ENCODE measurements at places on chromosomes 1 and 21.
A peak's percentile ranks its signal among the peaks of the same experiment; 100 is the strongest.

GRCh38 chr1:107604825-107605224 is 360.2 kb downstream of the VAV3 start:
- DNase-seq, result no peak

- no peak for DNase-seq
These were observed 3.5 kb upstream of the PRAMEF12 start for GRCh38 chr1:12769976-12770505.

DNA sequence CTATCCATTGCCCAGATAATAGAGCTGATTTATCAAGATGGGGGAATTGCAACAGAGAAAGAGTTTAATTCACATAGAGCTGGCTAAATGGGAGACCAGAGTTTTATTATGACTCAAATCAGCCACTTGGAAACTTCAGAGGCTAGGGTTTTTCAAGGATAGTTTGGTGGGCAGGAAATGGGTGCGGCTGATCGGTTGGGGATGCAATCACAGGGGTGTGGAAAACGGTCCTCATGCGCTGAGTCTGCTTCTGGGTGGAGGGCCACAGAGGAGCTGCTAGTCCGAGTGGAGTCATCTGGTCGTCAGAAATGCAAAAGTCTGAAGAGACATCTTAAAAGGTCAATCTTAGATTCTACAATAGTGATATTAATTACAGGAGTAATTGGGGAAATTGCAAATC is 32.0 kb upstream of the FAM89A start:
- no peak for DNase-seq

- DNase-seq, result no peak
These were observed 37.3 kb upstream of the IL10 start for GRCh38 chr1:206809504-206810084.

DNA sequence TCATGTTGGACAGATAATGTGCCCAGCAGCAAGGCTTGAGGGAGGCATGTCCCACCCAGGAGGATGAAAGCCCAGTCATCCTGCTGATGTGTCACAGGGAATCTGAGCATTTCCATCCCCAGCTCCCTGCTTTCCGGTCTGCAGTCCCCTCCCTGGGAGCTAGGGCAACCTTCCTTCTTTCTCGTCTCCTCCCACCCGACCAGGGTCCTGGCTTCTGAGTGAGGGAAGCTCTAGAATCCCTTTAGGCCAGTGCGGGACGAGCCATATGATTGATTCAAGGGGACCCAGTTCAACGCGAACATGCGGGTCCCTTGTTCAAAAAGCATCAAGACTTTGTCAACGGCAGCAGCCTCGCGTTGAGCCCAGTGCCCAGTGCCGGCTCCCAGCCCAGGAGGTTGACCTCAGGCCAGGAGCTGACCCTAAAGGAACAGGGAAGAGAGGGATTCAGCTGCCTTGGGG is 96.7 kb upstream of the TMPRSS2 start:
- DNase-seq, result no peak

- no peak for DNase-seq
These were observed 317.6 kb upstream of the PLD5 start for GRCh38 chr1:242842094-242842493.

- DNase-seq, result no peak
These were observed 83.8 kb downstream of the HSF2BP start for GRCh38 chr21:43575473-43575844.

GRCh38 chr1:113701429-113701828 is 57.9 kb downstream of the PHTF1 start:
- DNase-seq, result peak; percentile 29

DNA sequence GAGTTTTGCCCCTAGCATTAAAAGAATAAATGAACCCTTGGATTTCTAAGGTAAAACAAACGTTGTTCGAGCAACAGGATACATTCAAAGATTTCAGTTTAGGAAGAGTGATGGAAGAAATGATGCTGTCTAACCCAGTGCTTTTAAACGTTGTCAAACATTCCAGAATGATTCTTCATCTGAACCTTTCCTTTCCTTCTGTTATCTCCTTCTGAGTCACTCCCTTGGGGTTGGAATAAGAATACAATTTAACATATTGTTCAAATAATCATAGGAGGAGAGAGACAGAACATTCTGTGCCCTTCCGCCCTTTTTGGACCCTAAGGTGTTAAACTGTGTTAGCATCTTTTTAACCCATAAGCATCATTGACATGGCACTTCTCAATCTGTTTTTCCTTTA is 61.1 kb upstream of the RCOR3 start:
- DNase-seq, result no peak

DNA sequence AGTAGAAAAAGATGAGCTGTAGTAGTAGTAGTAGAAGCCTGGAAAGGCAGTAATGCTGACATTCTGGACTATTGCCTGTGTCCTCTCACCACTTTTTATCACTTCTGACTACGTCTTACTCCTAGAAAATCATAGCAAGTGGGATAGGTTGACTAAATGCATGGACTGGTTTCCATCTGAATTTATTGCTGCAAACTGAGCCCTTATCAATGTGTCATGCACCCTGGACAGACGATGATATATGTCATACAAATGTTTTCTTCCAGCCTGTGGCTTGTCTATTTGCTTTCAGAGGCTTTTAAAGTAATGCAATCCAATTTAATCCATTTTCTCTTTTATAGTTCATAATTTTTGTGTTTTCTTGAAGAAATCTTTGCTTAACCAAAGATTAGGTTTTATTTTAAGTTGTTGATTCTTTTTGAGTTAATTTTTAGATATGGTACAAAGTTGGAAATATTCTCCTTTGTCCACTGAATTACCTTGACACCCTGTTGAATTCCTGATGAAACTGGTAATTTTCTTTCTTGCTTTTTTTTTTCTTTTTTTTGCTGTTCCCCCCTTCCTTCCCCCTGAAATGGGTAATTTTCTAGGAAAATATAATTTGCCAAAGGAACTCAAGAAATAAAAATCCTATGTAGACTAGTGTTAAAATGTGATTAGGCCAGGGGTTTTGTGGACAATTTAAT is 47.1 kb downstream of the PHACTR4 start:
- no peak for DNase-seq

DNA sequence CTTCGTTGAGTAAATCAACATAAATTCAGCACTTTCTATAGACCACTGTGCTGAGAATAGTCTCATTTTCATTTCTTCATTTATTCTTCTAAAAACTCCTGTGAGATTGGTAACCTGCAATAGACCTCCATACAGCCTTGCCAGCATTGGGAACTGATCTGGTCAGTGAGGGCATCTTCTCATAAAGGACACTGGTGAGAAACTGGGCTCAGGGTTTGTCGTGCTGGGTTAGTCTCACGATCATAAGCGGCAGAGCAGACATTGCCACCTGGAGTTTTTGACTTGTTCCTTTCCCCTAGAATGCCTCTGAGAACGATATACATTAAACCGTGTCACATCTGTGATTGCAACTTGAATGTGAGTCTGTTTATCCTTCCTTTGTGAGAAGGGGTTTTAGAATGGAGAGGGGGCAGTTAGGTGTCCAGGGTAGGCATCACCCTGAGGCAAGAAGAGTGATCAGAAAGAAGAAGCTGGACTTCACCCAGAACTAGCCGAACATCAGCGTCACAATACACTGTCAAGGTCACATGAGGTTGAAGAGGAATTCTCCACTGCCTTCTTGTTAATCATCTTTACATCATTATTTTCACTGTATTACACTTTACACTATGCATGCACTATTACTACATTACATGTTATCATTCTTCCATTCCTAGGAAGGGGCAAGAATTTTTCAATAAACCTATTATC is 1.4 kb upstream of the TTLL7 start:
- no peak for DNase-seq

DNA sequence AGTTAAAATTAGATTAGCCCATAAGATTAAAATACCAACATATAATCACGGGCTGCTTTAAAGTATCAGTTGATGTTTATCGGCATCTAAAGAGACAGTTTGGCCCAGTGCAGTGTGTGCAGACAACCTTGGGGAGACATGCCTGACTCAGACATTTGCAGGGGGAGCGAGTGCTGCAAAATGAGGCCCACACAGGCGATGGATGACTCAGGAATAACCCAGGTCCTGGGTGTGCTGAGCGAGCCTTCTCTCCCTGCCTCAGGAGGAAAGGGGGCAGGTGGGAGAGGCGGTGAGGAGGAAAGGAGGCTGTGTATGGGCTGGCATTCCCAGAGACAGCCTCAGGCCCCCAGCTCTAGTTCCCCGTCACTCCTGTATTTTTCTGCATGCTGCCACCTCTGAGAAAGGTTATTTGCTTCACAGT is 9.0 kb downstream of the SLC9A1 start:
- DNase-seq, result no peak

GRCh38 chr1:200150721-200151120 is 123.2 kb downstream of the NR5A2 start:
- DNase-seq, result no peak

DNA sequence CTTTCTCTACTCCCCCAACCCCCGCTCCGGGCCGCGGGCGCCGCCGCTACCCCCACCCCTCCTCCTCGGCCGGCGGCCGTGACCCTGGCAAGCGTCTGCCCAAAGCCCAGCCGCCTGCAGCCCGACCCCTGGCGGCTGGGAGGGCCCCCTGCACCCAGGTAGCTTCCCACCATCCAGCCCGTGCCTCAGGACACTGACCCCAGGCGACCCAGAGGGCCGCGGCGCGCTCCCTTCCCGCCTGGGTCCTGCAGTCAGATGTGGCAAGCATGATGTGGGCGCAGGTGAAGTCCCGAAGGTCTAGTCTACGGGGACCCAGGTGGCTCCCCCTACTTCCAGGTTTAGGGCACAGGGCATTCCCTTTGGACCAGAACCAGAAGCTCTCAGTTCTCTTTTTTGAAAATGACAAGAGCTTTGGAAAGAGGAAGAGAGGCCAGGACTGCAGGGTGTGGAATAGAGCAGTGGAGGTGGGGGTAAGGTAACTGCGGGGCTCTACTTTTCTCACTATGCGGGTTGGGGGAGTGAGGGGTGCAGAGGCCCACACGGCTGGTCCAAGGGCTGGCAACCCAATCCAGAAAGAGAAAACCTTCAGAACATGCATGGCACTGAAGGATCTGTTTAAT is at the start of gene DENND4B:
DENND4B (minus strand) TSS at position 97 of the 620 bp plus-strand sequence. CDS start 2,344 bp downstream, outside the sequence.
- DNase-seq, result no peak

- DNase-seq, result no peak
These were observed 3.5 kb downstream of the HHAT start for GRCh38 chr1:210332233-210332632.

DNA sequence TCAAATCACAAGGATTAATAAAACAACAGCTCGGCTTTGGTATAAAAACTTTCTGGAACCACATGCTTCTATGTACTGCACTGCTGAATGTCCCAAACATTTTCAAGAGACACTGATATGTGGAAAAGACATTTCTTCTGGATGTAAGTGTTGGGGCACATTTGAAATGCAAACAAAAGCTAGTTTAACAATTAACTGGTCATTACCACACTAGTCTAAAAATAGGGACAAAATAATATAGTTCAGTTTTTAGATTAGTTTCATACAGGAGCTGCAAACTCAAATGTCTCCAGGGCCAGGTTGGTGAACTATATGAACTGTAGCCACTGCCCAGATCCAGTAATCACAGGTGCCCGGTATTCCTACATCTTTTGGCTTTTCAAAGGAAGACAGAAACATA is 3.2 kb downstream of the IL23R start:
- DNase-seq, result no peak

- DNase-seq, result no peak
These were observed 124.8 kb upstream of the GRIK3 start for GRCh38 chr1:37159102-37159501.

- DNase-seq, result no peak
These were observed 15.3 kb downstream of the ACOT7 start for GRCh38 chr1:6378096-6378746.

- DNase-seq, result no peak
These were observed 120.5 kb upstream of the KLHDC7A start for GRCh38 chr1:18360251-18360650.

DNA sequence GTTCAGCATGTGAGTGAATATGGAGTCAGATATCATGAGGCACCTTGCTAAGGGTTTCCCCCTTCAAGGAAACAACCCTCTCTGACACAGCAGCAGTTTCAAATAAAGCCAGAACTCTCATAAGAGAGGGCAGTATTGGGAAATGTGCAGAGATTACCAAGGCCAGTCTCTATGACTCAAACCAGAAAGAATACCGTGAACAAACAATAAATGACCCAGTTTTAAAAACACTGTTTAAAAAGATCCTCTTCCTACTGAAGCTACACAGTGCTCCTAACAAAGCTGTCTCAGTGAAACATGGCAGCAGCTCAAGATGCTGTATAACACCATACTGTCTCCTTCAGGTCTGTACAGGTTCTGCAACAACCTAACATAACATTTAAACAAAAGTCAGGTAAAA is 102.6 kb downstream of the KIAA0319L start:
- DNase-seq, result no peak

DNA sequence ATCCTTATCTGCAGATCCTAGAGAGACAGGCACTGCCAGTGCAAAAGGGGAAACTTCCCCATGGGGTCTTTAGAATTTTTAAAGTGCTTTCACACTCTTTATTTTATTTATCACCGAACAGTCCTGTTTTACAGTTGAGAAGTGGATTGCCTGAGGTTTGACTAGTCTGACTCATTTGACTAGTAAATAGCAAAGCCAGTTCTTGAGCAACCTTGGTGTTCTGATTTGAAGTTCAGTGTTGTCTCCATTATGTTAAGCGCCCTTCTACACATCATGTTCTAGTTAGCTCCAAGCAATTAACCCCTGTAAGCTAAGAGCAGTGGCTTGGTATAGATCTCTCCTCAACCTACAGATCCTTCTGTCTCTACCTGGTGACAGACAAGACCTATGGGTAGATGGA is 262.9 kb downstream of the CACNA1E start:
- DNase-seq, result no peak

DNA sequence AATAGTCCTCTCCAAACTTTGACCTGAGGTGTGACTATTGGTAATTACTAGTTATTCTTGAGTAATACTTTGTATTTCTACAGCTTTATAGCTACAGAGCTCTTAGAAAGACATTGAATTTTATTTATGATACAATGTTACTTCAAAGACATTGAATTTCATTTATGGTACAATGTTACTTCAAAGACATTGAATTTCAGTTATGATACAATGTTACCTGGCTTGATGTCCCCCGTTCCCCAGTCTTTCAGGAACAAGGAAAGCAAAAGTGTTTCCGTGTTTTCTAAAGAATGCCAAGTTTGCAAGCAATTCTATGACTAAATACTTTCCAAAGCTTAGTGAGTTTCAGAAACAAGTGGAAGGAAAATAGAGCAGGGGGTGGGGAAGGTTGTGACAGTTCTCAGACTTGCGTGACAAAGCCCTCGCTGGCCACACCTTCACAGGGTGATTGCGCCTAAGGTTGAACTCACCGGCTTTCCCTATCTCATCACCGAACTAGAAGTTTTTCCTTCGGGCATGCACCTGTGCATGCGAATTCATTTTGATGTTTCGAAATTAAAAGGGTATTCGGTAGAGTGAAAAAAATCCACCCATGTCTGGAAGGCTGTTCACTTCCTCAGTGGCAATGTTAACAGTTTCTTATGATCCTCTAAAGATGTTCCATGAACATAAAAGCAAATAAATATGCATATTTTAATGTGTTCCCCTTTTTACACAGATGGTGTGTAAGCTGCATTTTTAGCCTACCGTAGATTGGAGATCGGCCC is 909 bp upstream of the PAXBP1 start:
- DNase-seq, result no peak

- no peak for DNase-seq
These were observed 593 bp upstream of the CD53 start for GRCh38 chr1:110872366-110872744.

GRCh38 chr1:55143684-55144083 is 71.5 kb downstream of the USP24 start:
- no peak for DNase-seq

Data from brain pericyte (primary cell).